ENCODE measurements at places on chromosomes 5 and 9. TPM values are rescaled to one million over a fixed set of nuclear protein-coding genes. Genes with fewer than 3 reads are reported as not detected.

DNA sequence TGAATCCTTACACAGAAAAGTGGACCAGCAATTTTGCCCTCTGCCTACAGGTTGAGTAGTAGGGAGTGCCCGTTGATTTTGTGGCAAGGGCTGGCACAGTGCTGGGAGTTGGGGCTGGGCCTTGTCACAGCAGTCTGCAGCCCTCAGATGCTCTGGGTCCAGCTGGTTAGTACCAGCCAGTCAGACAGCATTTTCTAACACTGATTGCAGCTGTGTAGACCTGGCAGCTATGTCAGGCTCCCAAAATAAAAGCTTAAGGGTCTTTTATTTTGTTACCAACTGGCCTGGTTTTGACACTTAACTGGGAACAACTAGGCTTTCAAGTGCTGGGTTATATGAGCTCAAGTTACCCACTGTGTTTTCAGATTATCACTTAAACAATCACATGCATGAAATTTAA is 57.7 kb downstream of the MAT2B start:
- DNase-seq = no peak

GRCh38 chr5:32308946-32309345 is 3.8 kb downstream of the MTMR12 start:
- DNase-seq = no peak

PCDHB5 gene
- total RNA-seq = 29.4 TPM

OMD gene
- total RNA-seq = not detected

OR2V1 gene
- not detected for total RNA-seq
